CD4-positive, alpha-beta T cell treated with Interferon gamma for 1 hour (primary cell): ENCODE measurements at places on chromosomes 3 and 15.
A peak's percentile ranks its signal among the peaks of the same experiment; 100 is the strongest.

DNA sequence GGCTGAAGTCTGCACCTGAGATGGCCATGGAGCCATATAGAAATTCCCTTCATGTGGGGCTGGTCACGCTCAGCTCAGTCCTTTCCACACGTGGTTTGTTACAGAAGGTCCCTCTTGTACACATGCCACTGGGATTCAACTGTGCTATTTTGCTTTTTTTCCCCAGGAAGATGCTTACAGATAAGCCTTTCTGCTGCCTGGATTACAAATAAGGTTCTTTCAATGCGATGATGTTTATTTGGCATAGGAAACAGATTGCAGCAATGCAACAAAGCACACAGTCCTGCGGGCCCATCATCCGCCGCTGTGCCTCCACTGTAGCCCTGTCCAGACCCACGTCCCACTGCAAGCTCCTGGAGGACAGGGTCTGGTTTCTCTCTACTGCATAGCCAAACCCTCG is 124.8 kb downstream of the XXYLT1 start:
- DNase-seq, result no peak

DNA sequence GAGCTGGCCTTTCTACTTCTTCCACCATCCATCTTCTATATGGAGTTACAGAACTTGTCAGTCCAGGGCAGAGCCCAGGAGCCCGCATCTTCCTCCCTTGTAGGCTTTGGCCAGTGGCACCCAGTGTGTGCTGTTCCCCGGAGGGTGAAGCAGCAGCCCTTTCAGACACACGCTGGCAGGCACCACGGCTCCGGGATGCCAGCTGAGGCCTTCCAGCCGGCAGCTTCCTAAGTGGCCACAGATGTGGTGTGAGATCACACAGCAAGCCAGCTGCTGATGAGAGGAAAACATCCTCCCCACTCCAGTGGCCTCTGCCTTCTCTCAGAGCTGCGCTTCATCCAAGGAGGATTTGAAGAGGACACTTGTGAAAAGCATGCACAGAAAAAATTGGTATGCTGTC is 24.1 kb downstream of the CRABP1 start:
- no peak for DNase-seq

DNA sequence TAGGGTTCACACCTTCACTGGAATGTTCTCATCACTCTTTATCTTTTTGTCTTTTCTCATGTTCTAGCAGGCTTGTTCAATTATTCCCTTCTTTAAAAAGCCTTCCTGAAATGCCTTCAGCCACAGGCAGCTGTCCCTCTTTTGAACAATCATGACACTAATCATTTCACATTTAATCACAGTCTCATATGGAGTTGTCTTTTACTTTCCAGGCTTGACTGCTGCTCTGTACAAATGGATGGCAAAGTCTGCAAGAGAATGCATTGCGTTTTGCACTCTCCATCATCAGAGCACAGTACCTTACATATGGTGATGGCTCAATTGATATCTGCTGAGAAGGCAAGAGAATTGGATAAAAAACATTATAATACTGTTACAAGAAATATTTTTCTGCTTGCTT is 529.8 kb downstream of the DIPK2A start:
- no peak for DNase-seq

DNA sequence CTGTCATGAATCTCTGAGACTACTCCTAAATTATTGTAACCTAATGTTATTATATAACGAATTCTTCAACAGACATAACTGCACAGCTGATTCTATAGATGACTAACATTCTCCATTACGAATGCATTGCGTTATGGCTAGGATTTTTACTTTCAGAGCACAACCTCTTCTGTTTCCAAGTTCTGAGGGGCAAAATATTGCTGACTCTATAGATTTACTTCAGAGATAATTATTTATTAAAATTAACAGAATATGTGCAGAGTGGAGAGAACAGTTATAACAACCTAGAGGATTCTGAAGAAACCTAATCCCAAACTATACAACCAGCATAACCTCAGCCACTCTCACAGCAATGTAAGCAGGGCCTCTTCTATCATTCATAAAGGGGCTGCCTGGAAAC is 25.9 kb downstream of the SLITRK3 start:
- no peak for DNase-seq

GRCh38 chr3:123740391-123740822 is 143.7 kb downstream of the MYLK start:
- DNase-seq, result no peak

DNA sequence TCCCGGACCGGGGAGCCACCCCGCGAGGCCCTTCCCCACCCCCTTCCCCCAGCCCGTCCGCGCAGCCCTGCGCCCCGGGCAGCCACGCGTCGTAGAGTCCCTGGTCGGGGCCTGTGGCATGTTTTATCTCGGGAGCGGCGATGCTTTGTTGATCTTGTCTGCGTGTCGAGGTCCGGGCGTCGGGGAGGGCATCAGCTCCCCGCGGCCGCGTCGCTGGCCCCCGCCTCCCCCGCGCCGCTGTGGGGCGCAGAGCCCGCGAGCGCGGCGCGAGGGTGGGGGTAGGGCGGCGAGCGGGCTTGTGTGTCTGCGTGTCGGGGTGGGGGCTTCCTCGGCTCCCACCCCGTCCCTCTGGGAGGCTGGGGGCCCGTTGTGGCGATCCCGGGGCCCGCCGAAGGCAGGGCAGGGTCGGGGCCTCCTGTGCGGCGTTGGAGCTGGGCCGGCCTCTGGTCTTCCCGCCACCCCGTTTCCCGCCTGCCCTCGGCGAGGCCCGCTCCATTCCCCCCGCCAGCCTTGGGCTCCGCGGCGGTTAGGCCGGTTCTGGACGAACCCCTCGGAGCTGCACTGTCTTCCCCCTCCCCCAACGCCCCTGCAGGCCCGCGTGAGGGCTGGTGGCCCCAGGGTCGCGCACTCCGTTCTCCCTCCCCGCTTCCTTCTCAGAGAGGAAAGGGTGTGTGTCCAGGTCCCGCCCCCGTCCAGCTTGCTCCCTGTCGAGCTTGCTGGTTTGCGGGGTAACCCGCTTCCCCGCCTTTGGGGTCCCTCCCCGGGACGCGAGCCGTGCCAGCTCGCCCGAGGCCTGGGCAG is 695 bp downstream of the GMPS start:
- DNase-seq, result peak; percentile 13

DNA sequence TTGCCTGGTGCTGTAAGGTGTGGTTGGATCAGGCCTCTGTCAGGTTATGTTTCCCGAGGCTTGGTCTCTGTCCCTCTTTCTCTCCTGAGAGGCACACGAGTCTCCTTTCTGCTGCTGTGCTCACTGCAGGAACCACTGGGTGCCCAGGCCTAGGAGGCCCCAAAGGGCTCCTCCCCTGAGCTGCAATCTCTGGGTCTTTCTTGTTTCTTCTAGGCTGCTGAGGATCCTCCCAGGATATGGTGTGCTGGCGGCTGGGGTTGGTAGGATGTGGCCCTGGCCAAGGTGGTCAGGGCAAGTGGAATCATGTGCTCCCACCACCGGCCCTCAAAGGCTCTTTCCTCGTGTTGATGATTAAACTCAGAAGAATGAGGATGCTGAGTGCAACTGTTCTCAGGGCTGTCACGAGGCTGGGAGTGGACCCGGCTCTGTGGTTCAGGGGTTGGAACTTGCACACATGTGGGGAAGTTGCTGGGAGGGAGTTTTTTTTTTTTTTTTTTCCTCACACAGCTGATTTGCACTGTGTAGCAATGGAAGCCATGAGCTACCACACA is 43.6 kb upstream of the CTSH start:
- peak; percentile 64 for DNase-seq

DNA sequence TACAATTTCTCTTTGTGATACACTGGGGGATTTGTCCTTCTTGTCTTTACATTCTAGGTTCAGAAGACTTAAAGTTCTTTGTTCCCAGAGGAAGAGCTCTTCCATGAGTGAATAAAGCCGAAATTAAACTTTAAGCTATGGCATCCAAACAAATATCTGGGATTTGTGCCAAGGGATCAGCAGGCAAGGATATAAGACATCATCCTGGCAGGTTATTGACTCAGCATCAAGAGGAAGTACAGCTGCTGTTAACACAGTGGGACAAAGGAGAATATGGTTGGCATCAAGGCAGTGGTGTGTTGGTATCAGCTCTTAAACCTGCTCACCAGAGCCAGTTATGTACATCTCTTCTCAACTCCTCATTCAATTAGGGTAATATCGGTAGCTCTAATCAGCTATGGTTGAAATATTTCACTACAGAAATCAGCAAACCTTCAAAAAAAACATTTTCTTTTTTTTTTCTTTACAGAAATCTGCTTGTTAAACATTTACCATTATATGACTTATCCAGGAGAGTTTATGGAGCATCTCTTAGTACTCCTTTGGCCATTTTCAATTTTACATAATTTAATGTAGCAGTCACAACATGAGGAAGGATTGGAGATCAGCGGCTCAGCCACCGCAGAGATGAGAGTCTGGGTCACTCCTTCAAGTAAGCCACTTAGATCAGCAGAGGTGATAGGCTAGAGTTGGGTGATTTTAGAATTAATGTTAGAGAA is 1198.6 kb upstream of the EPHA6 start:
- DNase-seq, result no peak

- no peak for DNase-seq
Observed at GRCh38 chr3:195692781-195693427, 27.9 kb upstream of the MUC20 start.

DNA sequence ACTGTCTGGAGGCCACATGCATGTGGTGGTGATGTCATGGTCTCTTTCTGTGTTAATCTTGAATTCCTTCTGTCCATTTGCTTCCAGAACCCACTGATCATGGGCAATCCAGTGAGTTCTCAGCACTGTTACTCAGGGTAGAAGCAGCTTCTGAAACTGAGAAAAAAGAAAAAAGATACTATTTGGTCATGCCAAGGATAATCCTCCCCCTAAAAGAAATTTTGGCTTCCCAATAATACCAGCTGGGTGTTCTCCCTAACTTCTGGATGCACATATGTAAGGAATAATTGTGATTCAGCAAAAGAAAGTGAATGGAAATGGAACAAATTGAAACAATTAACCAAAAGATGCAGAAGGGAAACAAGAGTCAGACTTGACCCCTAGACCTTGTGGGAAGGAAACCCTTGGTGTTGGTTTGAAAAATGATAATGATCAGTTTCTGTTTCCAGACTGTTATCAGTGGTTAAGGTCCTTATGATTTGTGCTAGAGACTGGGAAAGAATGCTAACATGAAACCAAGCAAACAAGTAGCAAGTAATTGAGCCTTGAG is 92.3 kb downstream of the RBMS3 start:
- DNase-seq, result no peak
